ENCODE measurements at places on chromosomes 7 and 10.

DNA sequence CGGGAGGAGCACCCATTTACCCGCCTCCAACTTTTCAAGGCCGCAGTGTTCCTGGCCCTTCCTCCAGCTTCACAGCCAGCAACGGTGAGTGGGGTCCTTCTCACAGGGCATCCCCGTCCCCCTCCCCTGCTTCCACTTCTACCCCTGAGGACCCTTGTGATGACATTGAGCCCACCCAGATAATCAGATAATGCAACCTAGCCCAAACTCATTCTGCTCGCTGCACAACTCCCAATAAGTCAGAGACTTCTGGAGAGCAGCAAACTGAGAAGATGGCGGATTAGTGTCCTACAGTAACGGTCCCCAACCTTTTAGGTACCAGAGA lies 74.5 kb downstream of the OAT start:
- no peak overlapping the region for H3K4me3 ChIP-seq
- no peaks in the 10 kb centered on the region for H3K4me1 ChIP-seq
- DNase-seq: no peak
- H3K27me3 ChIP-seq: no peaks in the 10 kb centered on the region
- no peak overlapping the region for H3K27ac ChIP-seq

DNA sequence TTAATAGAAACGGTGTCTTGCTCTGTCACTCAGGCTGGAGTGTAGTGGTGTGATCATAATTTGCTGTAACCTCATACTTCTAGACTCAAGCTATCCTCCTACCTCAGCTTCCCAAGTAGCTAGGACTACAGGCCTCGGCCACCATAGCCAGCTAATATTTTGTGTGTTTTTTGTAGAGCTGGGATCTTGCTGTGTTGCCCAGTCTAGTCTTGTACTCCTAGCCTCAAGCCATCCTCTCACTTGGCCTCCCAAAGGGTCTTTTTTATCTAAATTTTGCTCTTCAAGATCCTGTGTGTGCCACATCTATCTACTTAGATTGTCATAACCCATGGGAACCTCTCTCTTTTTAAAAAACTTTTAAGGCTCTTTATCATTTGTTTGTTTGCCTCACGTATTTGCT lies 50.5 kb downstream of the ANKIB1 start:
- no peaks in the 10 kb centered on the region for H3K36me3 ChIP-seq
- no peaks in the 10 kb centered on the region for H3K27me3 ChIP-seq
- H3K4me3 ChIP-seq: no peak overlapping the region

GRCh38 chr10:35598379-35598778 lies 6.8 kb upstream of the GJD4 start:
- no peak overlapping the region for H3K27ac ChIP-seq
- H3K4me3 ChIP-seq: no peak overlapping the region
- no peaks in the 10 kb centered on the region for H3K27me3 ChIP-seq
- no peaks in the 10 kb centered on the region for H3K36me3 ChIP-seq
- DNase-seq: no peak

DNA sequence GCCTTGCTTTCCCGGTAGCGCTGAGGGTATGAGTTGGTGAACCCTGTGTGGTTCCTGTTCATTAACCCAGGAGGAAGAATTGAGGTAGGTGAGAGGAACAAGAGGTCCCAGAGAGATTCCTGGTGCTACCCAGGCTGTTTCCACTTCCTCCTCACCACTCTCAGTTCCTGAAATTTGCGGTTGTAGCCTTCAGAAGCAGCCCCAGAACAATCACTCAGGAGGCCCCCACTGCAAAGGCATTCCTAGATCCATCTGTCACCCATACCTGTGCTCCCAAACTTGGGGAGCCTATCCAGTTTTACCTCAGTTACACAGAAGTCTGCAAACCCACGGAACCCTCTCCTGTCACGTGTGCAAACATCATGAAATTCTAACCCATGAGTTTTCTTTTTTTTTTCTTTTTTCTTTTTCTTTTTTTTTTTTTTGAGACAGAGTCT lies 9.0 kb upstream of the PIP4K2A start:
- no peak overlapping the region for H3K4me3 ChIP-seq
- DNase-seq: no peak

- no peaks in the 10 kb centered on the region for H3K4me1 ChIP-seq
- no peaks in the 10 kb centered on the region for H3K36me3 ChIP-seq
- H3K27ac ChIP-seq: no peak overlapping the region
- no peaks in the 10 kb centered on the region for H3K27me3 ChIP-seq
- DNase-seq: no peak
These were observed 198.8 kb downstream of the GRID1 start for GRCh38 chr10:86167762-86168128.

DNA sequence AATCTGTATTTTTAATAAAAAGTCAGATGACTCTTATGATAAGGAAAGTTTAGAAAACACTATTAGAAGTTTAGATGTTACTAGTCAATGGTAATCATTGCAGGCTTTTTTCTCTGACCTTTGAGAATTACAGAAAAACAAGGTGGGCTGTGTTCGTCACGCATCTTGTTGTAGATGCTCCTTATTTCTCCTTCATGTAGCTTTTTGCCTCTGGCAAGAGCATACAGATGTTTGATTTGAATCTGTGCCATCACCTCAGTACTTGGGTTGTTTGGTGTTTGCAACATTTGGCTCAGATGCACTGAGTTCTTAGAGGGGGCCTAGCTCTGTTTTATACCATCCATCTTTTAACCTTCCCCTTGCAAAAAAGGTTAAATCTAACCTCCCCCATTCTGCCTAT lies 11.5 kb downstream of the TAS2R16 start:
- H3K4me1 ChIP-seq: no peaks in the 10 kb centered on the region
- H3K27me3 ChIP-seq: no peaks in the 10 kb centered on the region
- H3K36me3 ChIP-seq: no peaks in the 10 kb centered on the region
- H3K27ac ChIP-seq: no peak overlapping the region

DNA sequence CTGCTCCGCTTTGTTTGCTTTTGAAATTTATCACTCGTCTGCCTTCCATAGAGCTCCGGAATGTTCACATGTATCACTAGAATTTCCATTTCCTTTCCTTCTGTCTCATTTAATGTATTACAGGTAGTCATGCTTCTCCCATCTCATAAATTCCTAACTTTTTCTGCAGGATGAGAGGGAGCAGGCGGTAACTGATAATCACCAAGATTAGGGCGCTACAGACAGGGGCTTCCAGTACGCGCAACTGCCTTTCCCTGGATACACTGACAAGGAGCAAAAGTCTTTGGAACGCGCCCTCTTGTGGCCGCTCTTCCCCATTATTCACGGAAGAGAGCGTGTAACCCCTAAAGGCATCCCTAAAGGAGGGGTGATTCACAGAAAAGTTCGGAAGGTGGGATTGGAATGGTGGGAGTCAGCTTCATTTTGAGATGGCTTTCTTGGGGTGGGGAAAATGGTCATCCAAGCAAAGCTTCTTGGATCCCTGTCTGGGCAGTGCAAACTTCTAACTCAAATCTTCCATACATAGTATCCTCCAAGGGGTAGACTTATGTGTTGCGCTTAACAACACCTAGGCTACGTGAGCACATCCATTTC lies 6.5 kb downstream of the INHBA start:
- peak overlapping the region; percentile 60 for H3K27ac ChIP-seq
- DNase-seq: peak; percentile 85
- peak overlapping the region; percentile 14 for H3K4me3 ChIP-seq
- H3K4me1 ChIP-seq: peaks cover 17% of the 10 kb centered on the region
- no peaks in the 10 kb centered on the region for H3K27me3 ChIP-seq
- H3K36me3 ChIP-seq: no peaks in the 10 kb centered on the region

GRCh38 chr7:36208997-36209813 lies 56.2 kb downstream of the EEPD1 start:
- no peaks in the 10 kb centered on the region for H3K4me1 ChIP-seq
- no peak overlapping the region for H3K27ac ChIP-seq
- H3K36me3 ChIP-seq: no peaks in the 10 kb centered on the region
- no peak overlapping the region for H3K4me3 ChIP-seq
- no peaks in the 10 kb centered on the region for H3K27me3 ChIP-seq

DNA sequence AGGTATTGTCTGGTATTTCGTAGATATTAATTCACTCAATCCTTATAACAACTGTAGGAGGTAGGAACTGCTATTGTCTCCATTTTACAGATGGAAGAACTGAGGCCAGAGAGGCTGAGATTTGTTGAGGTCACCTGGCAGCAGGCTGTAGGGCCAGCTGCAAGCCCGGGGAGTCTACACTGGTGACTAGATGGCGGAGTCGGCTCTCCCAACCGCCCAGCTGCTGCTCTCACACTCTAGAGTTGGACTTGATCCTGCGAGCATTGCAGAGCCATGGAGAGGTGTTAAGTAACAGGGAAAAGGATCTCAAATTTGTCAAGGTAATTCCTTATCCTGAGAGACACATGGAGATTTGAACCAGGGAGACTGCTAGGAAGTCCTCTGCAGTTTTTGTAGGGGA lies 124.1 kb downstream of the CAMK1D start:
- no peak for DNase-seq
- no peak overlapping the region for H3K27ac ChIP-seq
- no peak overlapping the region for H3K4me3 ChIP-seq
- H3K4me1 ChIP-seq: no peaks in the 10 kb centered on the region
- no peaks in the 10 kb centered on the region for H3K36me3 ChIP-seq

- H3K27ac ChIP-seq: no peak overlapping the region
- H3K27me3 ChIP-seq: no peaks in the 10 kb centered on the region
- no peak for DNase-seq
- no peaks in the 10 kb centered on the region for H3K36me3 ChIP-seq
- H3K4me3 ChIP-seq: no peak overlapping the region
These were observed 63.2 kb downstream of the HECW1 start for GRCh38 chr7:43175570-43176200.

DNA sequence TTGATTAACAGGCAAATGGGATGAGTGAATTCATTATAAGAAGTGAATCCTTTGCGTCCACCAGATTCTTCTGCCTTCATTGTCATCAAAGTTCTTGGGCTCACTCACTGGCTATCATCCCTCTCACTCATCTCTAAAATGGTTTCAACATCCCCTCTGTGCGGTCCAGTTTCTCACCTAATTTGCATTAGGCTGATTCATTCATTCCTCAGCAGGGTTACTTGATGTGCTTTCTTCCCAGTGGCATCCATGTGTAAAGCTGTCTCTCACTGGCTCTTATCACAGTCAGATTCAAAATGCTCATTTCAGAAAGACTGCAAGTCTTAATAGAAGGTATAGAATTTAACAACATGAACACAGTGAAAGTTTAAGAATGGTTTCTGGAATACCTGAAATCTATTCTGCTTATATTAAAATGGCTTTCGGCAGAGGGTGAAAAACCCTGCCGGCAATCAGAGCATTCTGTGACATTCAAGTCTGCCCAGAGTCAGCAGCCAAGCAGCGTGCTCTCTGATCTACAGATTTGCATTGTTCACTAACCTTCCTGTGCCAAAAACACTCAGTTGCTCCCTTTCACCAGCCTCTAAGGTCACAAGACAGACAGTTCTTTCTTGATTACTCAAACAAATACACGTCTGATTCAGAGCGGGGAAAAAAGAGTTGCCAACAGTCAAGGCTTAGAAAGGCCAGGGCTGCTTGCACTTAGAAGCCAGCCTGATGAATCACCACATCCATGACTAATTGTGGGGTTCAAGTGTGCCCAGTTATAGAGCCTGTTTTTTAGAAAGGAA lies 106.7 kb downstream of the TES start:
- H3K4me3 ChIP-seq: no peak overlapping the region
- no peaks in the 10 kb centered on the region for H3K27me3 ChIP-seq
- peak overlapping the region; percentile 85 for H3K27ac ChIP-seq
- H3K4me1 ChIP-seq: peaks cover 21% of the 10 kb centered on the region
- H3K36me3 ChIP-seq: no peaks in the 10 kb centered on the region

- H3K4me3 ChIP-seq: no peak overlapping the region
- no peaks in the 10 kb centered on the region for H3K36me3 ChIP-seq
- H3K4me1 ChIP-seq: peaks cover 66% of the 10 kb centered on the region
- no peaks in the 10 kb centered on the region for H3K27me3 ChIP-seq
These were observed 19.1 kb upstream of the KLF6 start for GRCh38 chr10:3803927-3804741.

DNA sequence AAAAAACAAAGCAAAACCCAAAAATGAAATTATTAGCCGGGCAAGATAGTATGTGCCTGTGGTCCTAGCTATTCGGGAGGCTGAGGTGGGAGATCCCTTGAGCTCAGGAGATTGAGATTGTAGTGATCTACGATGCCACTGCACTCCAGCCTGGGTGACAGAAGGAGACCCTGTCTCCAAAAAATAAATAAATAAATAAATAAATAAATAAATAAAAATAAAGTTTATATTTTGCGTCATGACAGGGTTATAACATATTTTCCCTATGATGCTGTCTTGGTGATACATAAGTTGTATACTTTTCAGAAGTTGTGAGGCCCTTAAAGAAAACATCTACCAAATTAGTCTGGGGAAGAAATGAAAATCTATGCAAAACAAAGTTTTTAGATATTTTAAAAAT lies 94.5 kb upstream of the MKLN1 start:
- H3K36me3 ChIP-seq: no peaks in the 10 kb centered on the region
- H3K4me1 ChIP-seq: peaks cover 21% of the 10 kb centered on the region
- H3K27me3 ChIP-seq: no peaks in the 10 kb centered on the region
- DNase-seq: no peak
- H3K4me3 ChIP-seq: no peak overlapping the region
- no peak overlapping the region for H3K27ac ChIP-seq

DNA sequence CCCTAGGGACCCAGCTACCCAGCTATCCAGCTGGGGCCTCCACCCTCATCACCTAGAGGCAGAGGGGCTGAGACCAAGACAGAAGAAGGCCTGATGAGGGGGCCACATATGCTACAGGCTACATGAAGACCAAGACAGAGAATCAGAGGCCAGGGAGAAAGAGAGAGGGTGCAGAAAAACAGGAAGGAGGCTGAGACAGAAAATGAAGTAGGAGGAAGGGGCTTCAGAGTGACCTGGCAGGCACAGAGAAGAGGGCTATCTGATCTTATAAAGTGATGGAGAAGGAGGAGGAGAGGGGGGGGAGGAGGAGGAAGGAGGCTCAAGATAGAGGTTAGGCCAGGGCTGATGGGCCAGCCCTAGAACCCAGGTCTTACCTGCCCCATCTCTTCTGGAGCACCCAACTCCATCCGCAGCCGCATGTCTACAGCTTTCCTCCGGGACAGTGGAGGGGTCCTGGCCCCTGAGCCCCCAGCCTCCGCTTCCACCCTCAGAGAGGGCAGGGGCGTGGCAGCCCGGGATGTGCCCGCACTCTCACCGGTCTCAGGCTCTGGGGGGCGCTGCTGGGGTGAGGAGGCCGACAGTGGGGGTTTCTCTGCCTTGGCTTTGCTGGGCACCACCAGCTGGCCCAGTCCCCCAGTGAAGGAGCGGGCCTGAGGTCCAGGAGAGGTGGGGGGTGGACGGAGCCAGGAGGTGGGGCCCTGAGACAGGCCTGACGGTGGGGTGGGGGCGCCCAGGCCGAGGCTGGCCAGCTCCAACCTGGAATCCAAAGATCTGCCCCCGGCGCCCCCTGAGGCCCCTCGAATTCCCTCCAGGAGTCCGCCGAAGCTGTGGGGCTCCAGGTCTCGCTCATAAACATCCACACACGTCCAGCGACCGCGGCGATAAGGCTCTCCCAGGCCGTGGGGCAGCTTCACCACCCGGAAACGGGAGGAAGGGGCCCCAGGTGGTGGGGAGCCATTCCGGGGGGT lies 1.8 kb downstream of the TSC22D4 start:
- no peak for DNase-seq
- no peaks in the 10 kb centered on the region for H3K27me3 ChIP-seq
- H3K4me1 ChIP-seq: no peaks in the 10 kb centered on the region
